ENCODE measurements at places on chromosomes 7 and 10.
A peak's percentile ranks its signal among the peaks of the same experiment; 100 is the strongest.

GRCh38 chr7:71238581-71239295 lies 106.8 kb downstream of the GALNT17 start:
- DNase-seq: no peak

GRCh38 chr10:11602919-11603523 lies 8.4 kb downstream of the USP6NL start:
- no peak for DNase-seq

DNA sequence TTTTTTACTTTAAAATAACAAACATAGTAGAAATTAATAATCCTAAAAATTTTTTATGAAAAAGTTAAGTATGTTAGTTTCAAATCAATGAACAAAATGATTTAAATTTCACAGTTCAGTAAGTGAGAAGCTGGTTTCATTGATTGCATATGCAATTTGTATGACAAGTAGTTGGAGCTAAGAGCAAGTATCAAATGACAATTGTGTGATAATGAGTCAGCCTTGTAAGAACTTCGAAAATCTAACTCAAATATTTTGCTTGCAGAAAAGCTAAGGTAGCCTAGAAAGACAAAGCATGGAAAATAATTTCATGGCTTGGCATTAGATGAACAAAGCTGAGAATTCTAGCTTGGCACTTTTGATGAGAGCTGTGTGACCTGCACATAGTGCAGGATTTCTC lies 111.5 kb downstream of the HDAC9 start:
- DNase-seq: no peak

DNA sequence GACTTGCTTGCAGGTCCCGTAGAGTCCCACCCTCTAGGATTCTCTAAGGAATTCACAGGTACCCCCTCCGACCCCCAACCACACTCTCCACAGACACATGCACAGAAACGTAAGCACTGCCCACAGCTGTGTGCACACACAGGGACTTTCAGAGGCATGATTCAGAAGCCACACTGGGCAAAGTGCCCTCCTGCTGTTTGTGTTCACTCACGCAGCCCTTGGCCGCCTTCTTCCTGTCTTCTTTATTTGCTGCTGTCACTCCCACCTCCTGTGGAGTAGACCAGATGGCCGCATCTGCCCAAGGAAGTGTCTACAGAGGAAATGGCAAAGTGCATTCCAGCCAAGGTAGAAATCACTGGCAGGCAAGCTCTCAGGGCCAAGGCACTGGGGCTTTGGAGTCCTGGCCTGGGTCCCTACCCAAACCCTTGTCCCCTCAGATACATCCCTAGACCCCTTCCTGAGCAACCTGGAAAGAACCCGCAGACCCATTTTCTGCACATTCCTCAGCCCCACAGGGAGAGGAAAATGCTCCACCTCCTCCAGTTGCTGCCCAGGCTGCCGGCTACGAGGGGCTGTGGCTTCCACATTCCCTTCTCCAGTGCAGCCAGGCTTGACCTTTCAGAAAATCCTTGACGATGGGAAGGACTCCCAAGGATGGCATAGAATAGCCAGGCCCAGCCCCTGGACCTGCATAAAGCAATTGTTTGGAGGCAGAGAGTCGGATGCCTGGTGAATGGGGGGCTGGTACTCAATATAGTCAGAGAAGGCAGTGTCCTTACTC lies 21.6 kb upstream of the GIMAP8 start:
- no peak for DNase-seq

GRCh38 chr7:80147543-80148391 lies 13.1 kb downstream of the GNAI1 start:
- DNase-seq: no peak

GRCh38 chr10:1569208-1569607 lies 168.1 kb downstream of the ADARB2 start:
- no peak for DNase-seq

DNA sequence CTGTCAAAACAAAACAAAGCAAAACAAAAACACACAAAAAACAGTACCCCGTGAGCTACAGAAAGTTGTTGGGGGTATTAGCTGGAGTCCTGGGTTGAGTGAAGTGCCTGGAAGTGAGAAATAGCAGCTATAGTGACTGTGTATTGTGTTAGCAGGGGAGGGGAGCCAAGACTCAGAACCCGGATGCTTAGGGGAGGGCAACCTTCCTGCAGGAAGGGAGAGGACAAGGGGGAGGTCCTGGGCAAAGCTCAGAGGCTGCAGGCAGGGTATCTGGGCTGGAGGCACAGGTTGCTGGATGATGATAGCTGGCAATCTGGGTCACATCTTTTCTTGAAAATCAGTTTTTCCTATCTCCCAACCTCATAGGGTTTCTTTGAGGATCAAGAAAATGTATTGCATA lies 75.8 kb upstream of the PARD3 start:
- no peak for DNase-seq

- DNase-seq: no peak
Measured at GRCh38 chr10:28533186-28533564, 257 bp downstream of the WAC start.

DNA sequence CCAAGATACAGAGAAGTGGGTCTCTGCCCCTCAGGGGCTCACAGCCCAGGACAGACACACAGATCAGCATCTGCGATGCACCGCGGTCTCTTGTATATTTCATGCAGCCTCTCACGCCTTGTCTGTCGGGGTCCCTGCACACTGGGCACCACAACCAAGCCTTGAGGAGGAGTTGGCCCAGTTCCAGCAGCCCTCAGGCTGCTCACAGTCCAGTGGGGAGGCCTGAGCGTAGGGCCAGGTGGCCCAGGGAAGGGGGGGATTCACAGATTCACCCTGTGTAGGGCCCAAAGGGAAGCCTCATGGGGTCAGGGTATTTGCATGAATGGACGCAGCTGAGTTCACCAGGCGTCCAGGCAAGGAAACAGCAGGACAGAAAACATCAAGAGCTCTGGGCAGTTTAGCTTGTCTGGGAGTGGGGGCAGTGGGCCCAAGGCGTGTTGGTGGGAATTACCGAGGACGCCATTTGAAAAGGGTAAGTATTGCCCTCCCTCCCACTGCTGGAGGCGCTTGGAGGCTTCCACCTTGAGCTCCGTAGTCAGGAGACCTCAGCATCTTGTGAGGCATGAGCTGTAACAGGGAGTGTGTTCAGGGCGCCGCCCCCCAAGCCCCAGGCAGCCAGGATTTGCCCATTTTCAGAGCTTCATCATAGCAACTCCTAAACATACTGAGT lies 129.1 kb upstream of the CHST15 start:
- no peak for DNase-seq

- no peak for DNase-seq
Measured at GRCh38 chr7:20797462-20798080, 10.9 kb upstream of the SP8 start.

GRCh38 chr7:4109481-4110110 lies 572.5 kb upstream of the FOXK1 start:
- DNase-seq: no peak

DNA sequence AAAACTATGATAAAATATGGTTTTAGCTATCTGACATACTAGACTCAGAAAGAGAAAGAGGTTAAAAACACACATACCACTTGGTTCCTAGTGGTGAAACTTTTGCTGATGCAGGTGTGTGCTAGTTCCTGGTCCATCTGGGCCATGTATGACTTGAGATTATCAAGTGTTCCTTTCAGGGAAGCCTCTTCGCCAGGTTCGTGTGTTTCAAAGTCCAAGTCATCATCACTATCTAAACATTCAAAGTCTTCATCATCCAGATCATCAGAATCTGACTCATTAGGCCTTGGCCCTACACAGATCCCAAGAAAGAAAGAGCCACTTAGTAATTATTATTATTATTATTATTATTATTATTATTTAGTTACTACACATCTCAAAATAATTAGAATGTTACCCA lies 26.4 kb downstream of the NUDT13 start:
- no peak for DNase-seq

DNA sequence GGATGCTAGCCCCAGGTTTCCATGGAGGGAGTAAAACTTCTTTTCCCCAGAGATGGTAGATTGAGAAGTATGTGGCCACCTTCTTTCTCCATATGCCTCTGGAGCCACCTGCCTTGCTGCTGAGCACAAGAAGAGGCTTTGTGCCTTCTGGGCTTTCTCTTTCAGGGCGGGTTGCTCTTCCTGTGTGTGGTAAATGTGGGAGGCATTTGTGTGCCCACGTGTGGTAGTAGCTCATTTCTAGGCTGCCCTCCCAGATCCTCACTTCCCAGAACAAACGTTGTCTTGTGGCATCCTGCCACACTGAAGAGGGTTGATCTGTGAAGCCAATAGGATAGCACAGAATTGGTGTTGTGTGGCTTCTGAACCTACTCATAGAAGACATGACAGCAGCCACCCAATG lies 342.0 kb upstream of the PODXL start:
- no peak for DNase-seq

DNA sequence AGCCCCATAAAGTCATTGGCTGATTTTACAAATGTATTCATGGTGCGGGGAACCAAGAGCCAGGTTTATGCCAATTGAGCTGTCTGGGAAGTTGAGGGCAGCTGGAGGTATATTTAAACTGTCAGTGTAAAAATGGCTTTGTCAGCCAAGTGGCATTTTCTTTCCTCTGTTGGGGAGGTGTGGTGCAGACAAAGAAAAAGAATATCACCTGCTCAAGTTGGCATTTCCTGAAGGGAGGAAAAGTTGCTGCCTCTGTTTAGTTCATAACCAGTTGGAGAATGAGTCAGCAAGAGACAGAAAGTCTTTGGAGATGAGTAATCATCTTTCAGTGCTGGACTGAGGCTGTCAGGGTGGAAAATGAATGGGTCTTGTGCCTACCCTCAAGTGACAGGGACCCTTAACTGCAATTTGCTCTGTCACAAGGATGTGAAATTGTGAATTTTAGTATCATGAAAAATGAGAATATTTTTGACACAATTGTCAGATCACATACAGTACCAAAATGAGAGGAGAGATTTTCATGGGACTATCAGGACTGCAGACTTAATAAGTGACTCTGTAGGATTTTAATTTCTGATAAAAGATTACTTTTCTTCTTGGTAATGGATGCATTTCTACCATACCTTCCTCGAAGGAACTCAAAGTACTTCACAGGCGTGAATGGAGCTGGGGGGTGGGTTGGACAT lies 137.3 kb downstream of the ANLN start:
- DNase-seq: no peak

DNA sequence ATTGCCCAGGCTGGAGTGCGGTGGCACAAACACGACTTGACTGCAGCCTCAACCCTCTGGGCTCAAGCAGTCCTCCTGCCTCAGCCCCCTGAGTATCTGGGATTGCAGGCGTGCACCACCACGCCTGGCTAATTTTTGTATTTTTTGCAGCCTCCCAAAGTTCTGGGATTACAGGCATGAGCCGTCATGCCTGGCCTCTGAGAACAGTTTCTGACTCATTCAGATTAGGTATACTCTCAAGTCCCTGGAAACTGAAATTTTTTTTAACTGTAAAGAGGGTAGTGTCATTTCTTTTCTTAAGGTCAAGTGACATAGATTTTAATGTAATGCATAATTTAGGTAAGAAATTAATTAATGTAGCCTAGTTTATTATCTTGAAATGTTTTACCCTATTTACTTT lies 104.7 kb downstream of the SEPTIN7 start:
- no peak for DNase-seq

- DNase-seq: no peak
Measured at GRCh38 chr10:50375051-50375452, 123.7 kb upstream of the ASAH2 start.

- DNase-seq: no peak
Measured at GRCh38 chr10:25808372-25808771, 125.7 kb upstream of the MYO3A start.

DNA sequence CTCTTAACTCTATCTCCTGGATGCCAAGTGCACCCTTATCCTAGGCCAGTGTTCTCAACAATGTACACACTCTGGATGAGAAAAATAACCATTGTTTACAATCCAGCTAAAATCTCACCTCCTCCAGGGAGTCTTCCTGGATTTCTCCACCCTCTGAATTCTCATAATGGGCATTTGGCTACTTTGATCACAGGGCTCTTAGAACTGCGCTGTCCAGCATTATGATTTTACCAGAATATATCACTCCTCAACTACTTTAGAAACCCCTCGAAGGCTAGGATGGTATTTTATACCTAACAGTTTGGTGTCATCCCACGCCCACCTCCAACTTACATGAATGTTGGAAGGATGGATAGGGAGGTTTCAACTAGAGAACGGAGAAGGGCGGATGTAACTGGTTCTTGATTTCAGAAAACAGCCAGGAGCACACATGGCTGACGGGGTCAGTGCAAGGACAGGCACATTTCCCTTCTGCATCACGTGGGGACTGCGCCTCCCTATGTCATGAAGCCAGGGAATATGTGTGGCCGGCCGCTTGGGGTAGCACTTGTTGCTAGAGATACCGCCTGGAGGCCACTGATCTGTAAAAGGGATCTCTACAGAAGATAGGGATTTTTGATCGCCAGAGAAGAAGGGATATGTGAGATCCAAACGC lies 1.2 kb upstream of the ATP6V0E2 start:
- DNase-seq: peak; percentile 60

DNA sequence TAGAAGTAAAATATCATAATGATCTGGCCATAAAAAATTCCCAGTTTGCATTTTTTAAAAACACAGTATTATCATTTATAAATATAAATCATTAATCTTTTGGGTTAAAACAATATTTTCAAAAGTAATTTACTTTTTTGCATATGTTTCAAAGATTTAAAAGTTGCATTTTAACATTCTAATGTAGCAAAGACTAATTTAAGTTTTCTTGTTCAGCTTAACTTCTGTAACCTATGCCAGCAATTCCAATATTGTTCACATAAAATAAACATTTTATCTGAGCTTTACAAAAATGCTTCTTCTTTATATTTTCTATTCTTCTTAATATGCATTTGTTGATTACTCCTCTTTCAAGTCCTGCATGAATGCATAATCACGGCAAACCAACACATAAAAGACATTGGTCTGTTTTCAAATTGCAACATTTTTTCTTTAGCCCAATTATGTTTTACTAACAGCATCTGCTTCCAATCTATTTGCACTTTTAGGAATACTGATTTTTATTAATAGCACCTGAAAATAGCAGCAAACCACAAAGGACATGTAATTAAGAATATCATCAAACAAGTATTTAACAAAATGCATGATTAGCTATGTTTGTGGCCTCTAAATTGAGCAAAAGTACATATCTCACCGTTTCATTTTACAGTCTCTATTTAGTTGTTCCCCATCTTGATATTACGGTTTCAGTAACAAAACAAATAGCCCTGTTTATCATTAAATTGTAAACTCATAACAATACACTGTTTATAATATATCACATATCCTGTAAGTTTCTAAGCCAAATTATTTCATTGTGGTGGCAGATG lies 286.9 kb upstream of the NFE2L3 start:
- DNase-seq: no peak

GRCh38 chr7:3980300-3980643 lies 679.2 kb downstream of the SDK1 start:
- DNase-seq: peak; percentile 21

DNA sequence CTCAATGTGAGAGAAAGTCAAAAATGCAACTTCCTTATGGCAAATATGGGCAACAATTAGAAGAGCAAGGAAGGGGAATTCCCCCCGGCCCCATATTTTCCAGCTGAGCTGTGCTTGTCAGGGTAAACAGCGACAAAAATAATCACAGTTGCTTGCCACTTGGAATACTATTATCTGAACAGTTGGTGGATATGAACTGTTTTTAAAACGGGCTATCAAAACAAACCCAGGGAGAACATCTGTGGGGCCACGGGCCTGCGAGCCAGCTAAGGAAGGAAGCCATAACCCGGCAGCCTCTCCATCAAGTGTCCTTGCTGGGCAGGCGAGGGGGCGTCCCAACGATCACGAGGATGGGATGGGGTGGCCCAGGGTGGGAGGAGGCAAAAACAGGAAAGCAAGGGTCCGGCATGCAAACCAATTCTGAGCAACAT lies 228.4 kb downstream of the ARHGAP12 start:
- DNase-seq: no peak

GRCh38 chr7:18059171-18059570 lies 31.5 kb upstream of the PRPS1L1 start:
- DNase-seq: no peak

GRCh38 chr7:158111906-158112570 lies 475.6 kb downstream of the PTPRN2 start:
- no peak for DNase-seq
